ENCODE measurements at places on chromosomes 7 and 10. TPM values are rescaled to one million over a fixed set of nuclear protein-coding genes. Genes with fewer than 3 reads are reported as not detected.

DNA sequence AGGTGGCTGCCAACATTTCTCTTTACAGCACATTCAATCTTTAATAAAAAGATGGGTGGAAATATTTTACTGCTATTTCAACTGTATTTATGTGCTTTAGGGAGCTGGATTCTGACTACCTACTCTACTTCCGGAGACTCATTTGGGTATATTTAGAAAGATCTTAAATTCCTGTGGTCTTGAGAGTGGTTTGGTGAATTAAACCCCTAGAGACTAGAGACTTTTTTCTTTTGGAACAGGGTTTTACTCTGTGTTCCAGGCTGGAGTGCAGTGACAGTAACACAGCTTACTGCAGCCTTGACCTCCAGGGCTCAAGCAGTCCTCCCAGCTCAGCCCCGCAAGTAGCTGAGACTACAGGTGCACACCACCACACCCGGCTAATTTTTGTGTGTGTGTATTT lies 79.0 kb upstream of the HABP2 start:
- peak; percentile 64 for DNase-seq

DNA sequence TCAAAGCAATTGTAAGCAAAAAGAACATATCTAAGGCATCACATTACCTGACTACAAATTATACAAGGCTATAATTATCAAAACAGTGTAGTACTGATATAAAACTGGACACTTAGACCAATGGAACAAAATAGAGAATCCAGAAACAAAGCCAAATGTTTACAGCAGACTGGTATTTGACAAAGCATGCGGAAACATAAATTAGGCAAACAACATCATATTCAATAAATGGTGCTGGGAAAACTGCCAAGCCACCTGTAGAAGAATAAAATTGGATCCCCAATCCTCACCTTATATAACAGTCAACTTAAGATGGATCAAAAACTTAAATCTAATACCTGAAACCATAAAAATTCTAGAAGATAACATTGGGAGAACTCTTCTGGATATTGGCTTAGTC lies 240.8 kb upstream of the POM121L12 start:
- no peak for DNase-seq

DNA sequence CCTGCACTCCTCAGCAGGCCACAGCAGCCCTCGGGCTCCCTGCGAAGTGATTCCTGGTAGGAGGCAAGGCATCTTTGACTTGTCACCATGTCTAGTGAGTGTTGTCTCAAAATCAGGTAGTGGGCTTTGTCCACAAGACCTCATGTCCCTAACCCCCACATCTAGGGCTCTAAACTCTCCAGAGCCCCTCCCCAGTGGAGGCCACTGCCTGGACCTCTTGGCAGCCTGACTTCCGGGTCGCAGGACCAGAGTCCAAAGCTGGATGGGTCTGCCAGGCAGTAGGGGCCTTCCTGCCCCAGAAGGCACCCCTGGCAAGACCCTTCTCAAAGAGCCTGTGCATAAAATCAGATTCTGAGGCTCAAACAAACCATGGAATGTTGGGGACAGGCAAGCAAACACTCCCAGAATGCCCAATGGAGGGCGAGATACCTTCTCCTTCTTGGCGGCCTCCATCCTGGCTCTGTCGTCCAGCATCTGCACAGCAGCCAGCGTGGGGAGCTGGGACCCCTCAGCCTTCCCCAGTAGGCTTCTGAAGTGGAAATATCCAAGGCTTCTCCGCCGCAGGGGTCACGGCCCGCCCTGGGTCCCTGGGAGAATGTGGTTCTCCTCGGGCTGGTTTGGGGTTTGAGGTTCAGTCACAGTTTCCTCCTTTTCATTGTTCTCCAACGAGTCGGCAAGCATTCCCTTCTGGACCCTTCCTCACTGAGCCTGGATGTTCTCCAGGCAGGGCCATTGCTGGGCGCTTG lies 586 bp downstream of the GCK start:
- no peak for DNase-seq

The ITGB8 gene
- 18.9 TPM for total RNA-seq

The DNAJC30 gene
- total RNA-seq, result 2.5 TPM

The GJD4 gene
- not detected for total RNA-seq

The MAT1A gene
- not detected for total RNA-seq

The ZNF365 gene
- total RNA-seq, result 4.8 TPM

All from RPMI7951 (cell line).